ENCODE measurements at places on chromosomes 13 and 19.
A peak's percentile ranks its signal among the peaks of the same experiment; 100 is the strongest.

- peaks cover 49% of the 10 kb centered on the region for H3K4me1 ChIP-seq
- no peaks in the 10 kb centered on the region for H3K27me3 ChIP-seq
- H3K4me3 ChIP-seq, result no peak overlapping the region
- no peaks in the 10 kb centered on the region for H3K36me3 ChIP-seq
- peak; percentile 74 for DNase-seq
Measured at GRCh38 chr13:46595885-46596275, 42.9 kb downstream of the LRCH1 start.

- H3K4me3 ChIP-seq, result no peak overlapping the region
- DNase-seq, result no peak
- no peak overlapping the region for H3K27ac ChIP-seq
- H3K4me1 ChIP-seq, result peaks cover 34% of the 10 kb centered on the region
Measured at GRCh38 chr19:17114414-17114831, 38.8 kb downstream of the MYO9B start.

- no peaks in the 10 kb centered on the region for H3K27me3 ChIP-seq
- no peak for DNase-seq
- H3K4me3 ChIP-seq, result no peak overlapping the region
Measured at GRCh38 chr13:72864142-72865011, 82.4 kb downstream of the PIBF1 start.

DNA sequence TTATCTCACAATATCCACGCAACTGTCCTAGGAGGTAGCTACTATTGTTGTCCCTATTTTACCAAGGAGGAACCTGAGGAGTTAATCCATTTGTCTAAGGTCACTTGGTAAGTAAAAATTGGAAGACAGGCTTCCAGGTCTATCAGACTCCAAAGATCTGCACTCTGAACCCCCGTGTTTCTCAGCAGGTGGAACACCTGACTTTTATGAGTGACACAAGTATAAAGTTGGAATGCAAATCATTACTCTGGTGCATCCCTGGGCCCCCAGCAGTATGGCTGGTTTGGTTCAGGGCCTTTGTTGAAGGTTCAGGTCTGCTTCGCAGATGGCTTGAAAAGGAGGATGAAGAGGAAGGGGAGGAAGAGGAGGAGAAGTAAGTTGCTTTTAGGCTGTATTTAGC is 46.0 kb downstream of the RGCC start:
- H3K4me1 ChIP-seq, result peaks cover 4% of the 10 kb centered on the region
- no peak for DNase-seq
- H3K27me3 ChIP-seq, result no peaks in the 10 kb centered on the region
- no peaks in the 10 kb centered on the region for H3K36me3 ChIP-seq

DNA sequence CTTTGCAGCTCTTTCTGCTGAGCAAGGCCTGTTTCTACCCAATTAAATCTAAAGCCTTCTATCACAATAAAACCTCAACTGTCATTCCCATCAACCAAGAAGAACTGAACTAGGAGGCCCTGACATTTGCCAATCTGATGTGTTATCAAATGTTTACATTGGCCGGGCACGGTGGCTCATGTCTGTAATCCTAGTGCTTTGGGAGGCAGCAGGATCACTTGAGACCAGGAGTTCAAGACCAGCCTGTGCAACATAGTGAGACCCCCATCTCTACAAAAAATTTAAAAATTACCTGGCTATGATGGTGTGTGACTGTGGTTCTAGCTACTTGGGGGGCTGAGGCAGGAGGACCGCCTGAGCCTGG is 2.8 kb upstream of the FBXO17 start:
- H3K4me3 ChIP-seq, result no peak overlapping the region
- peaks cover 21% of the 10 kb centered on the region for H3K4me1 ChIP-seq
- no peaks in the 10 kb centered on the region for H3K36me3 ChIP-seq
- DNase-seq, result no peak

GRCh38 chr19:39641773-39642172 is 13.9 kb upstream of the LGALS16 start:
- H3K4me3 ChIP-seq, result no peak overlapping the region
- no peak for DNase-seq
- H3K4me1 ChIP-seq, result no peaks in the 10 kb centered on the region
- no peak overlapping the region for H3K27ac ChIP-seq
- no peaks in the 10 kb centered on the region for H3K36me3 ChIP-seq

DNA sequence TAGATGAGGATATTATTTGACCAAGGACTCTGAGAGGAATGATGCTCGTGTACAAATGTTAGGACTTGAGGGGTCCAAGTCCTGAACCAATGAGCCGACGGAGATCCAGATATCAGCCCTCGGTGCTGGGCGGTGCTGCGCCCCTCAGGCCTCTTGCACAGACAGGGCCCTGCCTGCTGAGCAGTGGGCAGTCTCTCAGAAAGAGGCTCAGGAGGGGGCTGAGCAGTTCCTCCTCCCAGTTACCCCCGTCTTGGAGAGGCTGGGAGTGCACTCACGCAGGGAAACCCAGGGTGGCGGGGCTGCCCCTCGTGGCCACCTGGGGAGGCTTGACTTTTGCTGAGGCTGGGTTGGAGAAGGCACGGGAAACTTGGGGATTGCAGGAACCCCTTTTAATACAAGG is 18.4 kb downstream of the TEX29 start:
- no peak overlapping the region for H3K27ac ChIP-seq
- no peak overlapping the region for H3K4me3 ChIP-seq
- no peaks in the 10 kb centered on the region for H3K4me1 ChIP-seq
- H3K27me3 ChIP-seq, result no peaks in the 10 kb centered on the region

- no peaks in the 10 kb centered on the region for H3K4me1 ChIP-seq
- H3K27me3 ChIP-seq, result peaks cover 2% of the 10 kb centered on the region
- no peaks in the 10 kb centered on the region for H3K36me3 ChIP-seq
Measured at GRCh38 chr13:26498656-26499601, 58.6 kb upstream of the WASF3 start.

- no peak for DNase-seq
- H3K36me3 ChIP-seq, result peaks cover 3% of the 10 kb centered on the region
- no peak overlapping the region for H3K4me3 ChIP-seq
- H3K27ac ChIP-seq, result no peak overlapping the region
- H3K4me1 ChIP-seq, result peaks cover 71% of the 10 kb centered on the region
- no peaks in the 10 kb centered on the region for H3K27me3 ChIP-seq
Measured at GRCh38 chr19:38017401-38018151, 110.6 kb downstream of the SIPA1L3 start.

- H3K27me3 ChIP-seq, result no peaks in the 10 kb centered on the region
- DNase-seq, result peak; percentile 12
- no peak overlapping the region for H3K27ac ChIP-seq
- no peaks in the 10 kb centered on the region for H3K4me1 ChIP-seq
Measured at GRCh38 chr19:13526552-13526951, 20.3 kb upstream of the CACNA1A start.

DNA sequence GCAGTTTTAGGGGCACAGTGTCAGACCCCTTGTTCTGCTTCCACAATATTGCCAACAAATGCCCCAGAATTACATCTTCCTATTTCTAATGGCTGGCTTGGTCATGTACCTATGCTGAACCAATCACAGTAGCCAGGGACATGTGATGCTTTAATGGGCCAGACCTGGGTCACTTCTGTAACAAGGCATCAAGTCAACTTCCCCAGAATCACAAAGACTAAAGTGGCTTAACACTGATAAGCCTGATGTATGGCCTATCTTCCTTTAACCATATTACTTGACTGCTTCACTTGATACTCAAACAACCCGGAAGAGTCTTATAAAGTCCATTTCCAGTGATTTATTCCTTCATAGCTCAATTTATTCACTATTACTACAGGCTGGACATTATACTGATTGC is 19.6 kb downstream of the LNX2 start:
- no peaks in the 10 kb centered on the region for H3K36me3 ChIP-seq
- H3K27ac ChIP-seq, result no peak overlapping the region
- no peak for DNase-seq
- peaks cover 27% of the 10 kb centered on the region for H3K4me1 ChIP-seq
- no peak overlapping the region for H3K4me3 ChIP-seq
- no peaks in the 10 kb centered on the region for H3K27me3 ChIP-seq

DNA sequence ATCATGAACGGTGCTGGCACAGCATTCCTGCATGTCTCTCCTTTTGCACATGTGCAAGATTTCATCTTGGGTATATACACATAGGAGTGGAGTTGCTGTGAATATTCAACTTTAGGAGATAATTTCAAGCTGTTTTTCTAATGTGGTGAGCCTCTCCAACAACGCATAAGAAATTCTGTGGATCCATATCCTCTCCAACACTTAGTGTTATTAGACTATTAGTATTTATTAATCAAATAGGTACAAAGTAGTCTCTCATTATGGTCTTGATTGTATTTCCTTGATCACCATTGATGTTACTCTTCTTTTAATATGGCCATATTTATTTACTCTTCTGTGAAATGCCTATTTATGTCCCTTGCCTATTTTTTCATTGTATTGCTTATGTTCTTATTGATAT is 114.5 kb downstream of the URI1 start:
- H3K27me3 ChIP-seq, result no peaks in the 10 kb centered on the region
- DNase-seq, result no peak
- H3K27ac ChIP-seq, result no peak overlapping the region
- H3K4me1 ChIP-seq, result peaks cover 8% of the 10 kb centered on the region
- no peak overlapping the region for H3K4me3 ChIP-seq
- no peaks in the 10 kb centered on the region for H3K36me3 ChIP-seq

- H3K36me3 ChIP-seq, result no peaks in the 10 kb centered on the region
- H3K27ac ChIP-seq, result no peak overlapping the region
- no peaks in the 10 kb centered on the region for H3K27me3 ChIP-seq
- DNase-seq, result no peak
- no peaks in the 10 kb centered on the region for H3K4me1 ChIP-seq
Measured at GRCh38 chr13:76644906-76645305, 241.3 kb downstream of the KCTD12 start.

DNA sequence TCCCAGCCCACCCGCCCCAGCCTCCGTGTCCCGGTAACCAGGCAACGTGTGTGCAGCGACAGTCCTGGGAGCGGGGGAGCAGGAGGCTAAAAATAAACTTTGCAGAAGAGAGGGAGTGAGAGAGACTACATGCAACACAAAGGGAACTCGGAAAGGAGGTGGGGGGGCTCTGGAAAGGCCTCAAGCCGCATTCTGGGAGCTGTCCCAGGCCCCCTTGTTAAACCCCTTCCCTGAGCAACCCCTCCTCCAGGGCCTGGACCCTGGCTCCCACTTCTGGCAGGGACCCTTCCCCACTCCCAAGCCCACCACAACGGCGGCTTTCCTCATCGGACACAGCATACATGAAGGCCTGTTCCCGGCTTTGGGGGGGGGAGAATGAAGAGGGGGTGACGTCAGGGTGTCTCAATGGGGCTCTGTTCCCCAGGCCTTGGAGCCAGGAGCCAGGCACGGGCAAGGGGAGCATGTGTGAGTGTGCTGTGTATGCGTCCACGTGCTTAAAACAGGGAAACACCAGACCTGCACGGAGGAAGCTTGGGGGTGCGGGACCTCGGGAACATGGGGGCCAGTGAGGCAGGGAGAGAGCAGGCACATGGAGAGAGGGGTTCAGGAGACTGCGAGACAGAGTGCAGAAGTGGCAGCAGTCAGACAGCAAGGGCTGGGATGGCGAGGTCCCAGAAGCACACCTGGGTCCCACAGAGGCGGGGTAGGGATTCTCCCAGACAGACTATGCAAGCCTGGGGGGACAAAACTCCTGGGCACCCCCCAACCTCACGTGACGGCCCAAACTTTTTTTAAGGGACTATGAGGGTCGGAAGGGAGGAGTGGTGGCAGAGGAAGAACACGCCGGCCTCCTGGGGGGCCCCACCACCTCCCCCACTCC is 2.3 kb downstream of the ERF start:
- peaks cover 16% of the 10 kb centered on the region for H3K36me3 ChIP-seq
- H3K4me1 ChIP-seq, result no peaks in the 10 kb centered on the region
- no peak for DNase-seq
- H3K27ac ChIP-seq, result peak overlapping the region; percentile 76
- H3K27me3 ChIP-seq, result no peaks in the 10 kb centered on the region
- H3K4me3 ChIP-seq, result peak overlapping the region; percentile 82

GRCh38 chr13:91526543-91527033 is 128.2 kb downstream of the GPC5 start:
- no peaks in the 10 kb centered on the region for H3K27me3 ChIP-seq
- no peak overlapping the region for H3K27ac ChIP-seq
- no peak for DNase-seq
- H3K4me3 ChIP-seq, result no peak overlapping the region
- no peaks in the 10 kb centered on the region for H3K4me1 ChIP-seq
- H3K36me3 ChIP-seq, result no peaks in the 10 kb centered on the region

DNA sequence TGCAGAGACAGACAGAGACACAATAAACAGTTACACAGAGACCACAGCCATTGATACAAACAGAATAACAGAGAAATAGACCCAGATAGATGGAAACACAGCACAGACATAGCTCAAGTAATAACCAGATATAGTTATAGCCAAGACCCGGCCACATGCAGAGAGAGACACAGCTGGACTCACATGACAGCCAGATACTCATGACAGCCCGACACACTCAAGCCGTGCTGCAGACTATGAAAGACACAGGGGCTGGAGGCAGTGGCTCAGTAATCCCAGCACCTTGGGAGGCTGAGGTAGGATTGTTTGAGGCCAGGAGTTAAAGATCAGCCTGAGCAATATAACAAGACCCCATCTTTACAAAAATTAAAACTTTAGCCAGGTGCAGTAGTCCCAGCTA is 1.6 kb upstream of the DENND1C start:
- no peak for DNase-seq
- no peak overlapping the region for H3K27ac ChIP-seq
- H3K4me3 ChIP-seq, result no peak overlapping the region
- no peaks in the 10 kb centered on the region for H3K27me3 ChIP-seq

GRCh38 chr19:6766357-6767080 is 716 bp downstream of the SH2D3A start:
- H3K4me1 ChIP-seq, result peaks cover 2% of the 10 kb centered on the region
- no peak for DNase-seq
- H3K36me3 ChIP-seq, result no peaks in the 10 kb centered on the region
- H3K27me3 ChIP-seq, result no peaks in the 10 kb centered on the region
- peak overlapping the region; percentile 76 for H3K4me3 ChIP-seq
- H3K27ac ChIP-seq, result peak overlapping the region; percentile 51

- H3K27ac ChIP-seq, result no peak overlapping the region
- no peak overlapping the region for H3K4me3 ChIP-seq
- peaks cover 3% of the 10 kb centered on the region for H3K4me1 ChIP-seq
Measured at GRCh38 chr13:29758531-29759114, 91.8 kb downstream of the UBL3 start.

- no peak overlapping the region for H3K4me3 ChIP-seq
Measured at GRCh38 chr19:42487798-42488178, 40.5 kb downstream of the CEACAM1 start.

GRCh38 chr13:33270895-33271538 is 14.5 kb downstream of the STARD13 start:
- H3K36me3 ChIP-seq, result no peaks in the 10 kb centered on the region
- no peak for DNase-seq
- no peaks in the 10 kb centered on the region for H3K4me1 ChIP-seq
- no peak overlapping the region for H3K4me3 ChIP-seq
- H3K27ac ChIP-seq, result no peak overlapping the region

- DNase-seq, result no peak
- no peaks in the 10 kb centered on the region for H3K36me3 ChIP-seq
- no peak overlapping the region for H3K27ac ChIP-seq
- H3K4me3 ChIP-seq, result no peak overlapping the region
- no peaks in the 10 kb centered on the region for H3K4me1 ChIP-seq
Measured at GRCh38 chr13:97307882-97308624, 85.9 kb downstream of the MBNL2 start.

GRCh38 chr19:51338563-51339312 is 3.2 kb downstream of the VSIG10L start:
- H3K36me3 ChIP-seq, result no peaks in the 10 kb centered on the region
- H3K4me1 ChIP-seq, result peaks cover 20% of the 10 kb centered on the region
- H3K27ac ChIP-seq, result no peak overlapping the region
